ENCODE measurements at places on chromosomes 16 and 17. TPM values are rescaled to one million over a fixed set of nuclear protein-coding genes. Genes with fewer than 3 reads are reported as not detected.

DNA sequence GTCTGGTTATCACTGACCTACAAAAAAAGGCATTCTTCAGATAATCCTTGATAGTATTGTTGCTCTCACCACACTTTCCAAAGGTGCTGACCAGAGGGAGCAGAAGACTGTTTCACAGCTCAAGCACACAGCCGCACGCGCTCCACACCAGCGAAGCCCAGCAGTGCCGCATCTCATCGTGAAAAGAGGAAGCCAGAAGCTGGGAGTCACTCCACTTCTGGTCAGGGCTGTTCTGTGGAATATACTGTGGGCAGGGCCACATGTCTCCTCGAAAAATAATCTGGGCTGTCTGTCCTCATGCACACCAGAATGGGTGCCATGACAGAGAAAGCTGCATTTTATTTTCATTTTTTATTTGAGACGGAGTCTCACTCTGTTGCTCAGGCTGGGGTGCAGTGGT lies 7.3 kb upstream of the PRSS36 start:
- DNase-seq, result no peak

GRCh38 chr17:43641416-43641815 lies 20.3 kb downstream of the MEOX1 start:
- no peak for DNase-seq

DNA sequence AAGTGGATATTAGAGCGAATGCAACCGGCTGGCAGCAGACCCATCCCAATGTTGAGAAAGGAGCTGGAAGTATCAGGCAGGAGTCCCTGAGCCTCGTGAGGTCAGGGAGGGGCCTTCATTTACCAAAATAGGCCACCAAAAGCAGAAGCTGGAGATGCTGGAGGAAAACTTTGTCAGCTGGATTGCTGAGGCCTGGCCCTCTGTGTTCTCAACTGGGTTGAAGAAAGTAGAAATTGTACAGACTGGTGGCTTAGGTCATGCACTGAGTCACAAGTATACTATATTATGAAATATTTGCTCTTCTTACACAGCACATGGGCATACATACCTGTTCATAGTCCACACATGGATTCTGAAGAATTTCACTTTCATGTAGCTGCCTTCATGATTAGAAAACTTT lies 23.2 kb upstream of the TEKT3 start:
- DNase-seq, result no peak

- no peak for DNase-seq
These were observed 398 bp downstream of the LGALS9 start for GRCh38 chr17:27631411-27631760.

- DNase-seq, result no peak
These were observed 61.1 kb downstream of the SOCS1 start for GRCh38 chr16:11194913-11195312.

DNA sequence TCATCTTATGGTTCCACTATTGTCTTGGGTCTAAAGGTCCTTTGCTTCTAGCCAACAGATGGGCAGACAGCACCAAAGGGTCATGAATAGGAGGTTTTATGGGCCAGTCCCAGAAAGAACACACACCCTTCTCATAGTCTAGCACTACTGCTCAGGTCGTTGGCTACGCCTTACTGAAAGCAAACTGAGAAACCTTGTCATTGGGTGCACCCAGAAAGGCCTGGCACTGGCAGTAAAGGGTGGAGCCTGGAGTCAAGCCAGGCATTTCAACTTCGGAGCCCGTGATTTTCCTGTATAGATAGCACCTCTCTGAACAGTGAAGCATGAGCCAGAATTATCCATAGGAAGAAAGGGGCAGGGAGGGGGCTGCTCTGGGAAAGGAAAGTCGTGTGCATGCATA lies 74.9 kb downstream of the VAT1L start:
- DNase-seq, result no peak

- no peak for DNase-seq
These were observed 787 bp upstream of the CCL3L1 start for GRCh38 chr17:36197387-36197703.

GRCh38 chr16:12545297-12545610 lies 258.4 kb downstream of the CPPED1 start:
- DNase-seq, result no peak

GRCh38 chr17:3532106-3532858 lies 25.3 kb downstream of the TRPV3 start:
- DNase-seq, result no peak

- no peak for DNase-seq
These were observed 22.6 kb upstream of the ITGB4 start for GRCh38 chr17:75698659-75699058.

DNA sequence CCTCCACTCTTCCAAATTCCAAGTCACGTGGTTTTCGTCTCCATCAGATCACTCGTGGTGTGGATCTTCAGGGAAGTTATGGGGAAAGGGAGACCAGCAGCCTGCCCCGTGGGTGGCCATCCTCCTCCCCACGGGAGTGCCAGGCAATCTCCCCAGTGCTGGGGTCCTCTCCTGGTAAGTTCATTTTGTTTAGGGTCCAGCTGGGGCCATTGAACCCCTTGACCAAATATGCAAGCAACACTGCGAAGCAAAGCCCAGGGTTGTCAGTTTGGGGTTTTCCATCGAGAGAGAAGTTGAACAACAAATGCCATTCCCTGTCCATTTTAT lies 4.1 kb upstream of the LCMT1 start:
- DNase-seq, result no peak

DNA sequence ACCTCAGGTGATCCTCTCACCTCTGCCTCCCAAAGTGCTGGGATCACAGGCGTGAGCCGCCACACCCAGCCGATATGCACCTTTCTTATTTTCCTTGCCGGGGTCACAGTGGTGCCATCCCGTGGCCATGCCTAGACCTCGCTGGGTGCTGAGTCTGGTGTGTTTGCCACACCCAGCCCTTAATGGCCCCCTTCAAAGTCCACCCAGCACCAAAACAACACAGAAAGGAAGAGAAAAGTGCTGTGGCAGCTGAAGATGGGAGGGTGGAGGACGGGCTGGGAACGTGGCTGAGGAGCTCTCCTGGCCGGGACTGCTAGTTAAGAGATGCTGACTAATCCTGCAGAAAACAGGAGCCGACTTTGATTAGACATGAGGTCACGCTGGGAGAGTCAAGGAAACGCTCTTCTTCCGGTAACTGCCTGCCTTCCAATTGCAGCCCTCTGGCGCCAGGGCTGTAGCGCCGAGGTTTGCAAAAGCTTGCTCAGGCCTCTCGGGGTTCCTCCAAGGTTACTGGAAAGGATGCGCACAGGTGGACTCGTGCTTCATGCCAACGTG lies 10.9 kb downstream of the SLC43A2 start:
- DNase-seq, result no peak

DNA sequence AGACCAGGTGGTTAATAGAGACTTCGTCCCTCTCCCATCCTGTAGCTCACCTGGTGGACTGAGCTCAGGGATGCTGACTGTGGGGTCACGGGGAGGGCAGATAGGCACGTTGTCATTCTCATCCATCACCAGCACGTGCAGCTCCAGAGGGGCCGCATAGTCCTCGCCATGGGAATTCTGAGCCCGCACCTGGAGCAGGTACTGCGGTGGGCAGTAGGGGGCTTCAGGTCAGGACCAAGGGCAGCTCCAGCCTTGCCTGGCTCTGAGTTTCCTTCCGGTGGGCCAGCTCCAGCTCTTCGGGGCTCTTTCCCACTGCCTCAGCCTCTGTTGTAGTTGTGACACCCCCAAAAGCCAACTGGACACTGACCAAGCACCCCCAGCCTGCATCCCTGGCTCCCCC lies 5.6 kb downstream of the CDH16 start:
- DNase-seq, result no peak

DNA sequence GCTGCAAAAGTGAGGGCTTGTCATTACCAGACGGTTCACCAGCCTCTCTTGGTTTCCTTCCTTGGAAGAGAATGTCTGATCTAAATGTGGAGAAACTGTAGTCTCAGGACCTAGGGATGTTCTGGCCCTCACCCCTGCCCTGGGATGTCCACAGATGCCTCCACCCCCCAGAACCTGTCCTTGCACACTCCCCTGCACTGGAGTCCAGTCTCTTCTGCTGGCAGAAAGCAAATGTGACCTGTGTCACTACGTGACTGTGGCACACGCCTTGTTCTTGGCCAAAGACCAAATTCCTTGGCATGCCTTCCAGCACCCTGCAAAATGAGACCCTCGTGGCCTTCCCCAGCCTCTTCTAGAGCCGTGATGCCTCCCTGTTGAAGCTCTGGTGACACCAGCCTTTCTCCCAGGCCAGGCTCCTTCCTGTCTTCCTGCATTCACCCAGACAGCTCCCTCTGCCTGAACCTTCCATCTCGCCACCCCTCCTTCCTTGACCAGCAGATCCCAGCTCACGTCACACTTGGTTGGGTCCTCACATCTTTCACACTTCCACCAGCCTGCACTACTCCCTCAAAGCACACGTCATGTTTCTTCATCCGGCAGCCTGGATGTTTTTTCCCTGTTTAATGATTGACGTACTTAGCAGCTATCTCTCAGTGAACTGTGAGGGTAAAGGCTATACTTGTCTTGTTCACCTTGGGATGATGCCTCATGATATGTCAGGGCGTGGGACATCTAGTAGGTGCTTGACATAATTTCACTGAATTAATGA lies 4.3 kb downstream of the ZNF768 start:
- no peak for DNase-seq

- DNase-seq, result peak; percentile 28
These were observed at the start of gene PSMD12 for GRCh38 chr17:67366193-67367157. PSMD12 (minus strand) TSS chr17:67366577; CDS start chr17:67366519, 58 bp downstream.

GRCh38 chr17:74547264-74547663 lies 1.3 kb upstream of the CD300C start:
- no peak for DNase-seq

GRCh38 chr16:29124828-29125227 lies 140.0 kb downstream of the LAT start:
- no peak for DNase-seq

GRCh38 chr17:71905376-71906031 lies 215.3 kb upstream of the SOX9 start:
- DNase-seq, result no peak

DNA sequence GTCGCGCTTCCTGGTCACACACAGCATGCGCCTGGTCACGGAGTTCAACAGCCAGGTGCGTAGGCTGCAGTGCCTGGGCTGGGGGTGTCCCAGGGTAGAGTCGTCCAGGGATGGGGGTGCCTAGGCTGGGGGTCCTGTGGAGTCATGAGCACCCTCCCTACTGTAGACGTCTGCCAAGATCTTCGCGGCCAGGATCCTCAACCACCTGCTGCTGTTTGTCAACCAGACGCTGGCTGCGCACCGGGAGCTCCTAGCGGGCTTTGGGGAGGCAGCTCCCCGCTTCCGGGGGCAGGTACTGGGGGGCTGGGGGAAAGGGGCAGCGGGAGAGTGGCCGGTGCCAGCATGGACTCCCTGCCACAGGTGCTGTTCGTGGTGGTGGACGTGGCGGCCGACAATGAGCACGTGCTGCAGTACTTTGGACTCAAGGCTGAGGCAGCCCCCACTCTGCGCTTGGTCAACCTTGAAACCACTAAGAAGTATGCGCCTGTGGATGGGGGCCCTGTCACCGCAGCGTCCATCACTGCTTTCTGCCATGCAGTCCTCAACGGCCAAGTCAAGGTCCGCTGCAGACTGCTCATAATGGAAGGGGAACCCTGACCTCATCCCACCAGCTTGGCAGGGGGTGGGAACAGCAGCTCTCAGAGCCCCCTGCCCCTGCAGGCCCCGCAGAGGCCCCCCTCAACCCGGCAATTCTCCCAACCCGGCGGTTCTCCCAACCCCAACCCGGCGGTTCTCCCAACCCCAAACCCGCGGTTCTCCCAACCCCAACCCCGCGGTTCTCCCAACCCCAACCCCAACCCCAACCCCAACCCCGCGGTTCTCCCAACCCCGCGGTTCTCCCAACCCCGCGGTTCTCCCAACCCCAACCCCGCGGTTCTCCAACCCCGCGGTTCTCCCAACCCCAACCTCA lies 2.4 kb downstream of the PDIA2 start:
- no peak for DNase-seq

DNA sequence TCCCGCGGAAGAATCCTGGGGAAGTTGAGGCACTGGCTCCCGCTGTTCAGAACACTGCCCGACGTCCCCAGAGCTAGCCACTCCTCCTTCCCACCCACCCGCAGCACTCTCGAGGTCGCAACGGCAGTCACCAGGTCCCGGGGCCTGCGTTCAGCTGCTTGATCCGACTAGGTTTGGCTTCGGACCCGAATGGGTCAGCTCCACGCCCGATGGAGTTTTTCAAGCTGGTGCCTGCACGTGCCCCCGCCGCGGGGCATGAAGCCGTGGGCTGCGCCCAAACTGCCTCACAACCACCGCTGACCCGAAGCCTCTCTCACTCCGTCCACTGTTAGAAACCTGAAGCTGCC lies 12.4 kb upstream of the ODF4 start:
- DNase-seq, result no peak

DNA sequence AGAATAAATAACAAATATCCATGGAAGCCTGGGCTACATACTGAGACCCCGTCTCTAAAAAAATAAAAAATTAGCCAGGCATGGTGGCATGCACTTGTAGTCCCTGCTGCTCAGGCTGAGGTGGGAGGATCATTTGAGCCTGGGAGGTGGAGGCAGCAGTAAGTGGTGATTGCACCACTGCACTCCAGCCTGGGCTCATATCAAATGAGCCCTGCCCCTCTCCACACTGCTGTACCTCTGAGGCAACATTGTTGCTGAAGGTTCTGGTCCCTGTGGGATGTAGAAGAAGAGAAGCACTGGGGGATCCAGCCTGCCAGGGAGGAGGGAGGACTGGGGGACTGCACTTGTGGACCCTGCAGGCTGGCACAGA lies 11.4 kb upstream of the ARHGAP23 start:
- no peak for DNase-seq

GRCh38 chr16:8751481-8752311 lies 45.7 kb downstream of the TMEM186 start:
- DNase-seq, result peak; percentile 56

DNA sequence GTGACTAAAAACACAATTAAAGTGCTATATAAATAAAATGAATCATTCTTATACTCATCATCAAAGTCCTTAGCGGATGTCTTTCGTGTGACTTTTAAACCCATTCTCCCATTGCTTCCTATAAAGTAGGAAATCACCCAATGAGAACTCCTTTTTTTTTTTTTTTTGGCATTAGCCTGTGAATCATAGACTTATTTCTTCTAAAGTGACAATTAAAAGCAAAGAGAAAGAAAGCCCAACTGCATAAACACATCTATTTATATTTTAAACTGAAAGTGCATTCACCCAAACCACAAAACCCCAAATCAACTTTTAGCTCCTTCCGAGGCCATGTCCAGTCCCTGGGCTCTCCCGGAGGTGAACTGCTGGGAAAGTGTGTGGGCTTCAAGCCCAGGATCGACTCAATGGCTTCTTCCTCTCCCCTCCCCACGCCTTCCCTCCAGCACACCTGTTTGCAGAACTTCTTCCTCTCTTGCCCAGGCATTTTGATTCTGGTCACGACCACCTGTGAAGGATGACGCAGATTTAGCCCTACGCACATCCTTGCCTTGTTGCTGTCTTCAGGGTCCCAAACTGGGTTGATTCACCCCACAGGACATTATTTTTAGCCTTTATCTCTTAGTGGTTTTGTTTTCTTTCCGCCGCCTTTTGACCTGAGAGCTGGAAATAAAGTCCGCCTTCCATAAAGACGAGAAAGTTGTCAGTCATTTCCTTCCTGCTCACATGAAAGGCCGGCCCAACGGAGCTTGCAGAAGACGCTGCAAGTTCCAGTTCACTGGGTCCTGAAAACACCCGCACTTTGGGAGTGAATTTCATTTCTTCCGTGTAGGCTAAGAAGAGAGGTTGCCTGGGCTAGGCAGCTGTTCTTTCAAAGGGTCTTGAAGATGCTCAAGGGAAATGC lies 166.8 kb downstream of the MAP2K6 start:
- DNase-seq, result no peak

PMP22 gene
- 122 TPM for polyA plus RNA-seq

NFE2L1 gene
- 255 TPM for polyA plus RNA-seq

SNAI3 gene
- polyA plus RNA-seq, result not detected

OR1F1 gene
- 0.64 TPM for polyA plus RNA-seq

RAB34 gene
- 307 TPM for polyA plus RNA-seq

GAST gene
- polyA plus RNA-seq, result not detected
